ENCODE measurements at places on chromosomes 12 and 14.
A peak's percentile ranks its signal among the peaks of the same experiment; 100 is the strongest.

DNA sequence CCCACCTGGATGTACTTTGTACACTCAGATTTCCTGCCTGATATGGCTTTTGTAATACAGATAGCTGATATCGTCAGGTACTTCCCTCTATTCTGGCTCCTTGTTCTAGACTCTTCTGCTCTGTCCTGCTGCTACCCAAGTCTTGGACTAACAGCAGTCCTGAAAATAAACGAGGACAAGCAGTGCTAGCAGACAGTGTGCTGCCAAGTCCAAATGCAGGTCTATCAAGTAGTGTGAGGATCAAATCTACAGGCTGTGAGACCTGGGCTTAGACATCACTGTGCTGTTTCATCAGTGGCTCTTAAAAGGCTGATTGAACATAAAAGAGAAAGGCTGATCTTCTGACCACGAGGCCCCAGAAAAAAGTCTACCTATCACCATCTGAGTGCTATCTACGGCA is 418.1 kb downstream of the APAF1 start:
- DNase-seq = no peak

DNA sequence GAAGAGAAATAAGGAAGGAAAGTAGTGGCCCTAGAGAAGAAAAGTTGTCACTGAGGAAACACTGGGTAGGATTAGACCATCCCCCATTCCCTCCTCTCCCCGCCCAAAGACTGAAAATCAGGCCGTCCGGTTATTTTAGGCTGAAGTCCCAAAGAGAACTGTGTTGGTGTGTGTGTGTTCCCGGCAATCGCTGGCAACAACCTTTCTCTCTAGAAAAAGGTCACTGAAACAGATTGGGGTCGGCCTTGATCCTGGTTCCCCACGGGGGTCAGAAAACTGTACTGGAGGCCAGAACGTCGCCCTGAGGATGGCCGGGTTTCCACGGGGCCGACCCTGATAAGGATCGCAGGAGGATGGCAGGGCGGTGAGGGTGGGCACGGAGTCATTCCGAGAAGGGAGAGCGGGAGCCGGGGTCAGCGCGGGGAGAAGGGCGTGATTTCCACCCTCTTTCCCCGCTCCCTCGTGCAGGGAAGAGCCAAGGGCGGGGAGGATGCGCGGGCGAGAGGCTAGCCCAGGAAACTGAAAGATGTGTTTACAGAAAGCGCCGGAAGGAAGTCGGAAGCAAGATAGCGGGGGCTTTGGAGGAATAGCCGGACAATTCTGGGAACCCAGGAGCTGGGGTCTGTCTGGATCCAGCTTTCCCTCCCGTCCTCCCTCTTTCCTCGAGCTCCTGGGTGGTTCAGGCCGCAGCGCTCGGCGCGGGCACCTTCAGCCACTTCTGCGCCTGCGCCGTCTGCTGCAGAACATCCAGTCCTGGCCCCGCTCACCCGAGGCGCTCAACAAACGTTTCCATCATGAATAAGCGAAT is 25.3 kb upstream of the SPTLC2 start:
- DNase-seq = no peak

DNA sequence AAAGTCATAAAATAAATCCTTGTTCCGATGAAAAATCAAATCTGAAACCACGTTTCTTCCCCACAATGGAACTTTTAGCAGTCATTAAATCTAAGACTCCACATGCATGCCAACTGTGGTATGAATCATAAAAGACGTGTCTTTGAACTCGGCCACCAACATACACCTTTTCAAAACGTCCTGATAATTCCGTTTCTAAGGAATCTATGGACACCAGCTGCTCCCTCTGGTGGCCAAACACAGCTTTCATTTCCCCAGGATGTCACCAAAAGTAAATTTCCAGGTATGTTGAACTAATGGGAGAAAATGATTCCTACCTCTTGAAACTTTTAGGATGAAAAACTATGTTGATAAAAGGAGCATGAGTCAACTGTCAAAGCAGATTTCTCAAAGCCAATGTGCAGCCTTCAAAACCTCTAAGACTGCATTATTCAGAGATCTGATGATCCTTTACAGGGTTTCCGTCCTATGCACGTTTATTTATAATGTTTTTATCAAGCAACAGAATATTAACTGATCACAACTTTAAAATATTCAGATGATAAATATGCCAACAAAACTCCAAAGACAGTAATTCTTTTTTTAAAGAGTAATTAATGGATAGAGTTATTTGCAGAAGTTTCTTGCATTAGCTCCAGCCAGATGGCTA is 96.2 kb downstream of the CIT start:
- no peak for DNase-seq

DNA sequence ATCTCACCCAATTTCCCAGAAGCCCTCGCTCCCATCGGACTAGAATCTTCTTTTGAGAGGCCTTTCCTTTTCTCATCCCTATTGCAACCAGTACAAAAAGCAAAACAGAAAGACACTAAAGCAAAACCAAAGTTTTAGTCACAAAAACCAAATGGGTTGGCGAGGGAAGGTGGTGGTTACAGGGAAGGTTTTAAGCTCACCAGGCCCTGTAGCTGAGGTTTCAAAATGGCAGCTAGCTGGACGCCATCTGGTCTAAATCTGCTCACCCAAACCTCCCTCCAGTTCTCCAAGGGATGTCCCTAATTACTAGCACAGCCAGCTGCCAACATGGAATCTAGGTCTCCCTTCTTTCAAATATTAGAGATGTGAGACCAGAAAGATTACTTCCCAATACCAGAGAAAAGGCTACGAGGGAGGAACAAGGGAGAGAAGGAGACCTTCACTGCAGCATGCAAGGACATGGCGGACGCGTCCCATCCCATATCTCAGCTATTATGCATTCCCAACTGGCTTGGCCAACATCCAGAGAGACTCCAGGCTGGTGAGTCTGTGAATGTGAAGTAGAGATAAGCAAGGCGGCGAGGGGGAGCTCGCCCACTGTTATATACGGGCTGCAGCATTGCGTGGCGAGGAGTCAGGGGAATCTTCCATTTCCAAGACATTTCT is 70.8 kb downstream of the DPF3 start:
- DNase-seq = no peak

GRCh38 chr12:113439606-113440030 is 17.4 kb downstream of the SDSL start:
- peak; percentile 70 for DNase-seq

GRCh38 chr14:71725922-71726579 is 206.2 kb upstream of the RGS6 start:
- DNase-seq = no peak

GRCh38 chr14:65237941-65238340 is 135.6 kb upstream of the MAX start:
- no peak for DNase-seq

- DNase-seq = no peak
These were observed 9.9 kb downstream of the PMEL start for GRCh38 chr12:55955800-55956508.

- no peak for DNase-seq
These were observed 1.9 kb downstream of the PRKD1 start for GRCh38 chr14:29925736-29926135.

DNA sequence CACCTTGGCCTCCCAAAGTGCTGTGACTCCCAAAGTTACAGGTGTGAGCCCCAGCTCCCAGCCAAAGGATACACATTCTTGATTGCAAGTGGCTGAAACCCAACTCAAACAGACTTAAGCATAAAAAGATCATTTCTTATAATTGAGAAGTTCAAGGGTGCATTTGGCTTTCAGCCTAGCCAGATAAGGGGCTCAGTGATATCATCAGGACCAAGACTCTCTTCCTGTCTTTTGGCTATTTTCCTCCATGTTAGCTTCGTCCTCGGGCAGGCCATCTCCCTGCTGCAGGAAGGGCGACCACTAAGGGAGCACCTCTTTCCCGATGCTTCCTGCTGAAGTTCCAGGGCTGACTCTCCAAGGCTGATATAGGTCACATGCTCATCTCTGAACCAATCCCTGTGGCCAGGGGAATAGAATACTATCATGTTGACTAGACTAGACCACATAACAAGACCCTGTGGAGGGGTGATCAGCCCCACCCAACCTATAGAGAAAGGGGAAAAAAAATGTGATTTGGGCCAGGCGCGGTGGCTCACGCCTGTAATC is 9.8 kb upstream of the KRT8 start:
- DNase-seq = no peak

DNA sequence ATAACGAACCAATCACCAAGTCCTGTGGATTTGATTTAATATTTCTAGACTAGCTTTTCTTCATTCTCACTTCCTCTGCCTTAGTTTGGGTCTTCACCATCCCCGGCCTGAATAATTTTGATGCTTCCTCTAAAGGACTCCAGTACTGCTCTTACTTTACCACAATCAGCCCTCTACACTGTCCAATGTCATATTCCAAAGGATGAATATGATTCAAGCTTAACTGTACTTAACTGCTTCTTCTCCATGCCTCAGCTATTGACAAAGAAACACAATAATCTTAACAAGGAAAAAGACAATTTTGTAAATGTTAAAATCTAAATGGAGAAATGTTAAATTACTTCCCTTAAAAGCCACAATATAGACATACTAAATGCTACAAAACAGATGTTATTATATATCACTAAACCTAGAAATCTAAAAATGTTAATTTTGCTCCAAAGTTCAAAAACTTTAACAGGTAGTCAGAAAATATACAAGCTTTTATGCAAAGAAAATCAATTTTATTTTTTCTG is 70.2 kb downstream of the STXBP6 start:
- DNase-seq = no peak

DNA sequence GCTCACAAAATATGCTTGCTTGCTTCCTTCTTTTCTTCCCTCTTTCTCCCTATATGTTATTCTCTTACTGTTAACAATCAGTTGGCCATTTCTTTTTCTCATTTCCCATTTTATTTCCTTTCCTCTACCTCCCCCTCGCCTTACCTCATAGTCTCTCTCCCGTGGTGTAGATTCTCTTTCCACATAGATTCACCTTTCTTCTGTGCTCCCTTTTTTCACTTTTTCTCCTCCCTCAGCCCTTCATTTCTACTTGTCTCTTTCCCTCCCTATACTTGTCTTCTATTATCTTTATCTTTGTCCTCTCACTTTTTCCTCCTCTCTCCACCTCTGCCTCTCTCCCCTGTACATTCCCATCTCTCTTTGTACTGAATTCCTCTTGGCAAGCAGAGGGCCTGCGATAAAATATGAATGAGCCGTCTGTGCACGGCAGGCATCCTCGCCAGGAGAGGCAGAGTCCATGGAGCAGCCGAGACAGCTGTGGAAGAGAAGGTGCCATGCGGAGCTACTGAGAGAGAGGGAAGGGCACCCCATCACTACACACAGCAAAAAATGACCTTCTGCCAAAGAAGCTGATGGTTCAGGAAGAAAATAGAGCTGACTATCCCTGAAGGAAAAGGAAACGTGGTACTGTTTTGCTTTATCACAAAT is 12.1 kb downstream of the C14orf93 start:
- DNase-seq = no peak

DNA sequence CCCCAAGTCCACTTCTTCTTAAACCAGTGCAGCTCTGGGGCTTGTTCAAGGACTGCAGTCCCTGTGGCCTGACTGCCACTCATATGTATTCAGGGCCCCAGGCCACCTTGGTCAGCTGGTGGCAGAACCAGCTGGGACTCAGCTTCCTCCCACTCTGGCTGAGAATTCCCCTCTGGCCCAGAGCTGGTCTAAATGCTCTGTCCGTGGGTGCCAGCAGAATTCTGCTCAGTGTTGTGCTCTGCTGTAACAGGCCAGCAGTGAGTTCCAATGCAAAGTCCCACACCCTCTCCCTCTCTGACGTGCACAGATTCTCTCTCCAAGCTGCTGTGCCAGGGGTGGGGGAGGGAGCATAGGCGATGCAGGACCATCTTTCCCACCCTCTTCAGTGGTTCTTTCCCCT is 210.4 kb upstream of the RGS6 start:
- no peak for DNase-seq

GRCh38 chr12:1171657-1172408 is 180.8 kb downstream of the ERC1 start:
- no peak for DNase-seq

DNA sequence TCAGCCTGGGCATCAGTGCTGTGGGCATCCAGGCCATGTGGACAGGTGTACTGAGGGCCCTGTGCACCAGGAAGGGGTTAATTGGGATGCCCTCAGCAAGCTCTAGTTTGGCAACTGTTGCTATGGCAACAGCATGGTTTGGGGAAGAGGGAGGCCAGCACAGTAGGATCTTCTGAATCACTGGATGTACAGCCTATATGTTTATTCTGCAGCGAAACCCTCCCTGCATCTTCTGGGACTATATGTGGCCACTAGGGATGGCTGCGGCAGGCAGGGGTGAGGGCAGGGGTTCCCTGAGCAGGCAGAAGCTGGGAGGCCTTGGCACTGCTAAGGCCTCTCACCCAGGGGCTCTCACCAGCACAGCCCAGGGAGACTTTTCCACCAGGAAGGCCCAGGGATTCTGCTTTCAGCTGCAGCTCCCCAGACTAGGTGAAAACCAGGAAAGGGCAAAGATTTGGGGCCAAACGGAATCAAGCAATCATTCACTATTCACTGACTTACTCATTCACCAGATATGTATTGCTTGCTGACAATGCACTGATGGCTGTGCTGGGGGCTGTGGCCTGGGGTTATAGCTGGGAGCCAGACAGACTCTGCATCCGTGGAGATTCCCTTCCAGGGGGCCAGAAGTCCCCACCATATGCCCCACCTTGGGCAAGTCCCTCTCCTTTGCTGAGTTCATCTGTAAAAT is 42.8 kb downstream of the IRF2BPL start:
- DNase-seq = no peak

- DNase-seq = no peak
These were observed 107.2 kb downstream of the PDE3A start for GRCh38 chr12:20475542-20475941.

GRCh38 chr14:23600806-23601205 is 22.2 kb upstream of the JPH4 start:
- DNase-seq = no peak

- no peak for DNase-seq
These were observed 97.2 kb upstream of the SFSWAP start for GRCh38 chr12:131613678-131614077.

All from chondrocyte (in vitro differentiated cells).